Frontal cortex (tissue), 4 donors: ENCODE measurements at places on chromosomes 4 and X. TPM values are rescaled to one million over a fixed set of nuclear protein-coding genes. Genes with fewer than 3 reads are reported as not detected.

NAA11 gene
- total RNA-seq, result not detected

CT83 gene
- total RNA-seq, result not detected

DNA sequence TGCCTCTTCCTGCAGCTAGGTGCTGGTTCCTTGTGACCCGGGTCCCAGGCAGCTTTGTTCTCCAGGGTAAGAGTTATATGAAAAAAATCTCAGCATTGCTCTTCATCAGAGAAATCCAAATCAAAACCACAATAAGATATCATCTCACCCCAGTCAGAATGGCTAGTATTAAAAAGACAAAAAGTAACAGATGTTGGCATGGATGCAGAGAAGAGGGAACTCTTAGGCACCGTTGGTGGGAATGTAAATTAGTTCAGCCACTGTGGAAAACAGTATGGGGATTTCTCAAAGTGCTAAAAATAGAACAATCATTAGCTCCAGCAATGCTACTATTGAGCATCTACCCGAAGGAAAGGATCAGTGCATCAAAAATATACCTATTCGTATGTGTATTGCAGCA lies 61.5 kb downstream of the SORCS2 start:
- DNase-seq, result no peak

- DNase-seq, result no peak
Measured at GRCh38 chr4:83028976-83029375, 6.0 kb upstream of the COPS4 start.

GRCh38 chrX:154049209-154050112 lies 29.8 kb upstream of the IRAK1 start:
- no peak for DNase-seq
